GM12891 (cell line): ENCODE measurements at places on chromosomes 12 and 14.
A peak's percentile ranks its signal among the peaks of the same experiment; 100 is the strongest.

DNA sequence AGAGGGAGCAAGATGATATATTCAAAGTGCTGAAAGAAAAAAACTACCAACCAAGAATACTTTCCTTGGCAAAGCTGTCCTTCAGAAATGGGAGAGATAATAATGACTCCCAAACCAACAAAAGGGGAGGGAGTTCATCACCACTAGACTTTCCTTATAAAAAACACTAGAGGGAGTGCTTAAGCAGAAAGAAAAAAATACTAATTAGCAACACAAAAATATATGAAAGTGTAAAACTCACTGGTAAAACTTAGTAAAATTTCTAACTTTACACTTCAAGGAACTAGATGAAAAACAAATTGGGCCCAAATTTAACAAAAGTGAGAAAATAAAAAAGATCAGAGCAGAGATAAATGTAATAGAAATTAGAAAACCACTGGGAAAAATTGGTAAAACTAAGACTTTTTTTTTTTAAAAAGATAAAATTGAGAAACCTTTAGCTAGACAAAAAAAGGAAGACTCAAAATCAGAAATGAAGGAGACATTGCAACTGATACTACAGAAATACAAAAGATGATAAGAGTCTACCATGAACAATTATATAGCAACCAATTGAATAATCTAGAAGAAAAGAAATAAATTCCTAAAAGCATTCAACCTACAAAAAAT lies 60.4 kb upstream of the FAR2 start:
- no peak for DNase-seq

GRCh38 chr14:100649173-100649519 lies 61.9 kb upstream of the BEGAIN start:
- DNase-seq, result no peak

- DNase-seq, result no peak
Measured at GRCh38 chr14:48936362-48936761, 649.8 kb downstream of the RPS29 start.

GRCh38 chr14:32049361-32050088 lies 27.6 kb upstream of the ARHGAP5 start:
- DNase-seq, result no peak

DNA sequence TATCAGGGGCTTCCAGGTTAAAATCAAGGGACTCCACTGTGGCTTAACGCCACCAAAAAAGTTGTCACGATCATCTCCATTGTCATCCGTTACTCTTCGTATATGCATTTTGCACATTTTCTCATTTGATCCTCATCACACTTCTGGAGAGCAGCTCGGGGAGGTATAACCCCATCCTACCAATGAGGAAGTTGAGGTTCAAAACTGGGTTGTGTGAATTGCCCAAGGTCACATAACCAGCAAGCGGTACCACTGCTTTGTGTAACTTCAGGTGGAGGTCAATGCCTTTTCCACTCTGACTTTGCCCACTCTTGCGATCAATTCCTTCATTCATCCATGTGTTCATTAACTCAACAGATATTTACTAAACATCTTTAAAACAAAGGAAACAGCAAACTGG lies 71.1 kb upstream of the CCND2 start:
- DNase-seq, result no peak

DNA sequence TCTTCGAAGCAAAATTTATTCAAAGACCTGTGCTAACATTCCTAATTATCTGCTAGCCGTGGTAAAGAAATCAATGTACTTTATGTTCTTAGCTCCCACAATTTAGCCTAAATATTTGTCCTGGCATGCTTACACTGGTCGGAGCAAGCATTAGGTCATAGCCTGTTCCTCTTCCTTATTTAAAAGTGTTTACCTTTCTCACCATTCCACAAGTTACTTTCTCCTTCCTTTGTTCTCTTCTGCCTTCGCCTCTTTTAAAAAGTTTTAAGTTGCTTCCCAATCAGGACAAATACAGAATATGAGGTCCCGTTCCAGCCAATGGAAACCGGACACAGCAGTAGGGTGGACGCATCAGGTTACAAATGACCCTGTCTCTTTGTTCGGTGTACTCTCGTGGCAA lies 11.6 kb downstream of the CDK2AP1 start:
- DNase-seq, result no peak

- DNase-seq, result no peak
Measured at GRCh38 chr14:31320216-31320615, 100.1 kb downstream of the HEATR5A start.

GRCh38 chr14:25110106-25110505 lies 60.2 kb upstream of the STXBP6 start:
- DNase-seq, result no peak

DNA sequence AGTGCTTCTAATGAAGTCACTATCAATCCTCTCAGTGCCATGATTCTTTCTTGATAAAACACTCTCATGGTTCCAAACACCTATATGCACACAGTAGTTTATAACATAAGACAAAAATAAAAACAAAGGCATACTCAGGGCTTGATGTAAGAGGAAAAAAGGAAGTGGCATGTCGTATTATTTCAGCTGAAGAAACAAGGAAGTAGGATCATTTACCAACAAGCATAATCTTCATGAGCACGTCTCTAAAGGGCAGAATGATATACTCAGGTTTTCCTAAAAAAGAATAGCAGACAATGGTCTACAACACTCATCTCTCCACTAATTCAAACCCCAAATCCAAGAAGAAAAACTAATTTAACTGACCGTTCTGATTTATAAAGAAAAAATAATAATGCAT lies 33.9 kb downstream of the NUMB start:
- DNase-seq, result no peak

- DNase-seq, result peak; percentile 25
Measured at GRCh38 chr12:53676656-53677015, 753 bp upstream of the ATP5MC2 start.

- no peak for DNase-seq
Measured at GRCh38 chr12:21416511-21417121, 20.8 kb upstream of the PYROXD1 start.

- DNase-seq, result no peak
Measured at GRCh38 chr12:4483885-4484823, 38.5 kb upstream of the FGF6 start.

- DNase-seq, result no peak
Measured at GRCh38 chr14:25250516-25250915, 200.6 kb upstream of the STXBP6 start.

DNA sequence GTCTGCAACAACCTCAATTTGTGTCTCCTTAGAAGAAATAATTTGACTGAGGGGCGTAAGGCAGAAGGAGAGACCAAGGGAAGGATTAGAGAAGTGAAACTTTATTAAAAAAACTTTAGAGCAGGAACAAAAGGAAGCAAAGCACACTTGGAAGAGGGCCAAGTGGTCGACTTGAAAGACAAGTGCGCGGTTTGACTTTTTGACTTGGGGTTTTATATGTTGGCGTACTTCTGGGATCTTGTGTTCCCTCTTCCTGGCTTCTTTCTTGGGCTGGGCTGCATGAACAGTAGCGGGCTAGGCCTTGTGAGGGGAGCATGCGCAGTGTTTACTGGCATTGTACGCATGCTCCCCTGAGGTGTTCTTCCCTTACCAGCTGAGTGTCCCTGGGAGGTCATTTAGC lies 369.3 kb upstream of the DCN start:
- no peak for DNase-seq

- DNase-seq, result no peak
Measured at GRCh38 chr12:25469861-25470260, 83.2 kb downstream of the LMNTD1 start.

DNA sequence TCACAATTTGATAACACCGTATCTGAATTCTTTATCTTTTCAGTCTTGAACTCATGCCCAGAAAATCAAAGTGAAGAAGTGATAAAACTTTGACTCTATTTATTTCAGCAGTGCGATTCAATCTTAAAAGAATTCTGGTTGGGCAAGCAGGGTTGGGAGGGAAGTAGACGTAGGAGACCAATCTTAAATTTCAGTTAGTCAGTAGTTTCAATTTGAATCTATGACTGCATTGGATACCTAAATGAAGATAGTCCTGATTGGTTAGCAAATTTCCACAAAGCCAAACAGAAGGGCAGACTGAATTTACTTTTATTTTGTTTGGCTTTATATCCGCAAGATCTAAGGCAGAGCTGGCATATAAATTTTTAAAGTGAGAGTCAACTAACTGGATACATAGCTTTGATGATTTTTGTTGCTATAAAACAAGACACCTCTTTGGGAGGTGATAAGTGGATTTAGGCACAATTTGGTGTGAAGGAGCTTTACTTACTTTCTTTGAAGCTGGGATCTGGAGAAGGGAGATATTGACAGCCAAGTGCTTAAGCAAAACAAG lies 2.6 kb downstream of the ACSS3 start:
- DNase-seq, result no peak

- DNase-seq, result no peak
Measured at GRCh38 chr12:18837025-18837424, 99.1 kb downstream of the CAPZA3 start.

DNA sequence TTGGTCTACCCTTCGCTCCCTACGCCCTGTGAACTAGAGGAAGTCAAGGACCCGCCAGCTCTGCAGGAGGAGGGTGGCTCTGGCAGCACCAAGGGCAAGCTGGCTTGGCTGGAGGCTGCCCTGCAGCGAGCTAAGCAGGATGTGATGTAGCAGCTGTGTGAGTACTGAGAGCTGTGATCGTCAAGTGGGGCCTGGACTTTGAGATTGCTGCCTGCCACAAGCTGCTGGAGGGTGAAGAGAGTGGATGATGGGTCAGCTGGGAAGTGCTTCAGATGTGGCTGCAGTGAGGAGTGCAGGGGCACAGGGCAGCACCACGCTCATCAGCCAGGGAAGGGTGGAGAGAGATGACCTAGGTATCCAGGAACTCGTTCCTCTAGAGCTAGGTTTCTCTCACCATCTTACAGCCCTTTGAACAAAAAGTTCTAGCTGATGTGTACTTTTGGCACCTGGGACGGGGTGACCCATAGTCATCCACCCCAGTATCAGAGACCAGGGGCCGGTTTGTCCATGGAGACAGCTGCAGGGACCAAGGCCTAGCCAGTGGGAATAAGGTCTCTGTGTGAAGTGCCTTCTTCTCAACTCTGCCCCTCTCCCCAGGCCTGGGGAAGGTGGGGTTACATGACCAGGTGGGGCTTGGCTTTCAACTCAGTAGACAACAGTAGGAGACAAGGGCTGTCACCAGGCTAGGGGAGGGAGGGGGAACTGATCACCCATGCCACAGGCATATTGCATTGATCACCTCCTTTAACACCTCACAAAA lies 3.2 kb downstream of the KRT86 start:
- DNase-seq, result no peak

DNA sequence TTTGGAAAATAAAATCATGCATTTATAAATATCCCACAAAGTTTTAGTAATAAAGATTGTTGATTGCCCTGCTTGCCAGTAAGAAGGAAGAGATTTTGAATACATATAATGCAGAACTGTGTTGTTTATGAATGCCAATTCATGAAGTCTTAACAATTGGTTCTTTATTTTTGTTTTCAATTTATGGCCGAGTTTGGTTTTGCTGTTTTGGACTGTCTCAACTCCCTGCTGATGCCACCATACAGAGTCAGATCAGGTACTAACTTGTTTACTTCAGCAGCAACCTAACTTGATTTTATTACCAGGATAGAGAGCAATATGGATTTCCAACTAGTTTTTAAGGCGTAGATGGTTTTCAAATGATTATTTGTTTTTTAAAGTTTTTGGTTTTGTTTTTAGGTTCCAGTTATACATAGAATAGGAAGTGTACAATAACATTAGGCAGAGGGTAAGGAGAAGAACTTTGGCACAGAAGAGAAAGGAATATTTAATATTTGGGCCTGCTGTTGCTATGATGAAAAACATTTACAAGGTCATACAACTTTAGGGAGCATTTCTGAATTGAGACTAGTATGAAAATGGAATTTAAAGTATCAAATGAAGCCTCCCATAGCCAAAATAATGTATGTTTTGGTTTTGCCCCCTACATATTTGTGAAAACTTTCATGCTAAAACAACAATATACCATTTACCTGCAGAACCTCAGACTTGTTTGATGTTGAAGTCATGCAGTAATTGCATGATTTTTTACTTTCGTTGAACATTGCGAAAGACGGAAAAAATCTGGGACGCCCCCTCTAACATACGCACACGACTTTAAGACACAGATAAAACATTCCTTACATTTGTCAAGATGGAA lies 904 bp upstream of the FAM177A1 start:
- DNase-seq, result no peak

- no peak for DNase-seq
Measured at GRCh38 chr14:103517721-103518421, 4.8 kb downstream of the CKB start.

- no peak for DNase-seq
Measured at GRCh38 chr12:52528641-52529143, 8.5 kb upstream of the KRT5 start.

DNA sequence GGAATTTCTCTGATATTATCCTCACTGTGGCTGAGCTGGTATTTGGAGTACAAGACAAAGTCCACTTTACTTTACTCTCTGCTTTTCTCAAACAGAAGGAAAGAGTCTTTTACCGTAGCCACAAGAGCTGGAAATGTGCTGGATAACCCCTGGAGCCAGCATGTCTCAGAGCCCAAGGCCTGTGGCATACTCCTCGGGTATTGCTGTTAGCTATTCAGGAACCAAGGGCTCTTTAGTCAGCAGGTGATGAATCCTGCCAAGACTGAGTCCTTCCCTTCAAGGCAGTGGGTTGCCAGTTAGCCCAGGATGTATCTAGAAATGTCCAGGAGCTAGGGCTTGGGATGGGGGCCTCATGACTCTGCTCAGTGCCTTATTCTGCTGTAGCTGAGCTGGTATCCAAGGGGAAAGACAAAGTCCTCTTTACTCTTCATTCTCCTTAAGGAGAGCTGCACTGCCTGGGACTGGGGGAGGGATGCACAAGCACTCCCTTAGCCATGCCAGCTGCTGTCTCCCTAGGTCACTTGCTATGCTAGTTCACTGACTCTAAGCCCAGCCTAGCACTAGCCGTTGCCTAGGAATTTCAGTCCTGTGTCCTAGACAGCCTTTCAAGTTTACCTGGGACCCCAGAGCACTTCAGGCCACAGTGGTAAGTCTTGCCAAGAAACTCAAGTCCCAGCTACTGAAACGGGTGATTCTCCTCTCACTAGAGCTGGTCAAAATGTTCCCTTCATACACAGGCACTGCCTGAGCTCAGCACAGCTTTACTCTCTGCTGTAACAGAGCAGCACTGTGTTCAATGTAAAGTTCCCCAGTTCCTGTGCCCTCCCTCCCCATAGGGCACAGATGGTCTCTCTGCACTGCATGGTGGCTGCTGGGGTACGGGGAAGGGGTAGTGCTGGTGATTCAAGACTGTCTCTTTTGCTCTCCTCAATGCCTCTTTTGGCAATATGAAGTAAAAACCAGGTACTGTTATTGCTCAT lies 136.4 kb downstream of the SLC35F4 start:
- no peak for DNase-seq

- no peak for DNase-seq
Measured at GRCh38 chr12:117192057-117192456, 1.8 kb upstream of the FBXO21 start.
